MCF 10A (cell line): ENCODE measurements at places on chromosomes 6 and 20.
A peak's percentile ranks its signal among the peaks of the same experiment; 100 is the strongest.

DNA sequence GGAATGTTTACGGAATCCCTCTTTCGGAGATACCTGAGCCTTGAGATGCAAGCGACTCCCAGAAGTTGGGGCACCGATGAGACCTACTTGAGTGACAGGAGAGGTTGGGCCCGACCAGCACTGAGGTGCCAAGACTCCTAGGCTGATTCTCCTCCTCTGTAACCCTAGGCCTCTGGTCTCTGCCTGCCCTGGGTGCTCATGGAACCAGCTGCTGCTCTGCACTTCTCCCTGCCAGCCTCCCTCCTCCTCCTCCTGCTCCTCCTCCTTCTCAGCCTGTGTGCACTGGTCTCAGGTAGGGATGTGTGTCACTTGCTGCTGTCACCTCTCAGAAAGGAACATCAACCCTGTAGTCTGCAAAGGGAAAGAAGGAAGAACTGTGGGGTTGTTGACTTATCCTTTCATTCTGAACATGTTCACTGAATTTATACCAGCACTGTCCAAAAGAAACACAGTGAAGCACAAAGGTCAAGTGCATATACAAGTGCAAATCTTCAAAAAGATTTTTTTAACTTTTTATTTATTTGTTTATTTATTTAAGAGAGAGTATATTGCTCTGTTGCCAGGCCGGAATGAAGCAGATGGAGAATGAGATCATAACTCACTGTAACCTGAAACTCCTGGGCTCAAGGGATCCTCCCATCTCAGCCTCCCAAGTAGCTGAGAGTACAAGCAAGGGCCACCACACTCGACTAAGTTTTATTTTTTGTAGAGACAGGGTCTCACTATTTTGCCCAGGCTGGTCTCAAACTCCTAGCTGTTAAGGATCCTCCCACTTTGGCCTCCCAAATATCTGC is 913 bp downstream of the BTN2A2 start:
- peak; percentile 73 for DNase-seq

GRCh38 chr6:11273406-11274065 is 41.1 kb upstream of the NEDD9 start:
- no peak for DNase-seq

DNA sequence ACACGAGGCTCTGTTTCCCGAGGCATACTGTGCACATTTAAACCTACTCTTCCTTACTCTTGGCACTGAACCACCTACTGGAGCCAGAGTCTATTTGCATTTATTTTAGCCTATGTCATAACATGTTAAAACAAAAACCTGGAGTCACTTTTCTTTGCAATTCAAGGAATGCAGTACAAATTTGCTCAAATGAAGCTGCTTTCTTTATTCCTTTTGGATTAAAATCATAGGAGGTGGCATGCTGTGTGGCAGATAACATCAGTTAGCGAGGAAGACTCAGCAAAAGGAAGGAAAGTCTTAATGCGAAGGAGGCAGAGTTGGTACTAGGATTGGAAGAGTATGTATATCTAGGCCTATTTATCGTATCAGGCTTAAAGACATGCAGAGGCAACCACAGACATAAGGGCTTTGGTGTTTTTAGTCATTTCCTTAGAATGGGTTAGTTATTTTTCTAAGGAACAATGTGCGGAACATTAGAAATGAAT is 92.9 kb downstream of the SAMD3 start:
- DNase-seq = no peak

- no peak for DNase-seq
These were observed 149.2 kb downstream of the JARID2 start for GRCh38 chr6:15395087-15395486.

GRCh38 chr6:7866526-7866925 is 44.1 kb downstream of the TXNDC5 start:
- DNase-seq = no peak

GRCh38 chr6:125253881-125254280 is 47.9 kb downstream of the HDDC2 start:
- DNase-seq = no peak

- DNase-seq = no peak
These were observed 29.4 kb upstream of the BCKDHB start for GRCh38 chr6:80077067-80077466.

DNA sequence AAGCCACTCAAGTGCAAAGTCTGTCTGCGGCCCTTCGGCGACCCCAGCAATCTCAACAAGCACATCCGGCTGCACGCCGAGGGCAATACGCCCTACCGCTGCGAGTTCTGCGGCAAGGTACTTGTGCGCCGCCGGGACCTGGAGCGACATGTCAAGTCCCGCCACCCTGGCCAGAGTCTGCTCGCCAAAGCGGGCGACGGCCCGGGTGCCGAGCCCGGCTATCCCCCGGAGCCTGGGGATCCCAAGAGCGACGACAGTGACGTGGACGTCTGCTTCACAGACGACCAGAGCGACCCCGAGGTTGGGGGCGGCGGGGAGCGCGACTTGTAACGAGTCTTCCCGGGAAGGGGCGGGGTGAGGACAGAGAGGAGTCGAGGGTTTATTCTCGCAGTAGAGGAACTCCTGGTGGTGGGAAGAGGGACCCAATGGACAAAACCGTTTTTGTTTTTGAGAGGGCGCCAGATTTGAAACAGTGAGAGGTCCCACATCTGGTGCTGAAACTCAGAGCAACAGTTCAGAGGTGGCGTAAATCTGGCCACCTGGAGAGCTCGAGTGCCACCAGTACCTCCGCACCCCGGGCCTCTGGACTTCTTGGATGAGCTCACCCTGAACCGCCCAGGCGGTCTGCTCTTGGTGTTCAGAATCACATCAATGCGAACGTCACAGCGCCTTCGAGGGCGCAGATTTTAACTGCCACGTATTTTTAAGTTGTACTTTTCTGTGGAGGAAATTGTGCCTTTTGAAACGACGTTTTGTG is 8.0 kb downstream of the PRDM13 start:
- no peak for DNase-seq

- DNase-seq = no peak
These were observed 7.1 kb downstream of the SGK1 start for GRCh38 chr6:134310817-134311216.

DNA sequence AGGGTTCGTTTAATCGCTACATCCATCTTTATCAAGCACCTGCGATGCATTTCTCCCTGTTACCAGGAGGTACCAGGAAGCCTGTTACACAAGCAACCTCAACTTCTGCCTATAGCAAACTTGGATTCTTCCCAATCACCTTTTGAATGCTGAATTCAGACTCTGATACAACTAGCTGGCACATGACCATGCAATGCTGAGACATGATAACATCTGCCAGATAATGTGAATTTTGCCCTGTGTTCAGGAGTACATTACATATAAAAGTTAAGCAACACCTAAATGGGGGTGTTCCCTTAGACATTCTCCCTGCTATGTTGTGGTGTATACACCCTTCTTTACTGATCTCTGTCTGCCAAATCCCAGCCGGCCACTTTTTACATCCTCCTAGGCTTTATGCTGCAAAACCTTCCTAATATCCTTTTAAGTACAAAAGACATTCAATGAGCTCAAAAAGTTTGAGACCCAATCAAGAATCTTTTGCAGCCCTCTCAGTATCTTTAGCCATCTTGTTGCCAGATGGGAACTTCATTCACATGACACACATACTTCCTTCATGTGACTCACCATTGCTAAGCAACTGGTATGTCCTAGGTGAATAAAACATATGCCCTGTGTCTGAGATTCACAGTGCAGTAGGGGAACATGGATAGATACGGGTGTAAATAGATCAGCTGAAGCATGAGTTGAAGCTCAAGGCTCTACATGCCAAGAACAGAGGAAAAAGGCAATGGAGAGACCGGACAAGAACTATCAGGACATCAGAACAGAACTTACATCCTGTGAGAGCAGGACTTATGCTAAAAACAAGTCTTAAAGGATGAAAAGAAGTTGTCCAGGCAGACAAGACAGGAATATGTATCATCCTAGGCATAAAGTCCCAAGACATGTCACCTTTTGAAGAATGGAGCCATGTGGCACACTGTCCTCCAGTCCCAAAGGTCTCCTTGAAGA is 84.3 kb downstream of the ZHX3 start:
- peak; percentile 73 for DNase-seq
